ENCODE measurements at places on chromosomes 3 and 15.

DNA sequence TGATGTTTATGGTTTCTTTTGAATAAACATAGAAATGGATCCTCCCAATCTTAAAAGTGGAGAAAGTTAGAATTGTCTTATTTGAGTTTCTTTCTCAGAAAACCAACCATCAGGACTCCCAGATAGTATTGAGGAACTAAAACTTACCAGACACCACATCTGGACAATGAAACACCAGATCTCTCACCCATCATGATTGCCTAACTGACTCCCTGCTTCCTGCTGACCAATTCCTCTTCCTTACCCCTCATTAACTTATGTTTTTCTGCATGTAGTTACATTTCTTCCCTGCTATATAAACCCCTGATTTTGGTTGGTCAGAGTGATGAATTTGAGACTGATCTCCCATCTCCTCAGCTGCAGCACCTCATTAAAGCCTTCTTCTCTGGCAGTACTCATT is 242.0 kb upstream of the SETMAR start:
- DNase-seq = no peak

- no peak for DNase-seq
Observed at GRCh38 chr3:37918627-37919026, 56.9 kb downstream of the CTDSPL start.

- DNase-seq = no peak
Observed at GRCh38 chr15:77508541-77509243, 88.0 kb downstream of the HMG20A start.

DNA sequence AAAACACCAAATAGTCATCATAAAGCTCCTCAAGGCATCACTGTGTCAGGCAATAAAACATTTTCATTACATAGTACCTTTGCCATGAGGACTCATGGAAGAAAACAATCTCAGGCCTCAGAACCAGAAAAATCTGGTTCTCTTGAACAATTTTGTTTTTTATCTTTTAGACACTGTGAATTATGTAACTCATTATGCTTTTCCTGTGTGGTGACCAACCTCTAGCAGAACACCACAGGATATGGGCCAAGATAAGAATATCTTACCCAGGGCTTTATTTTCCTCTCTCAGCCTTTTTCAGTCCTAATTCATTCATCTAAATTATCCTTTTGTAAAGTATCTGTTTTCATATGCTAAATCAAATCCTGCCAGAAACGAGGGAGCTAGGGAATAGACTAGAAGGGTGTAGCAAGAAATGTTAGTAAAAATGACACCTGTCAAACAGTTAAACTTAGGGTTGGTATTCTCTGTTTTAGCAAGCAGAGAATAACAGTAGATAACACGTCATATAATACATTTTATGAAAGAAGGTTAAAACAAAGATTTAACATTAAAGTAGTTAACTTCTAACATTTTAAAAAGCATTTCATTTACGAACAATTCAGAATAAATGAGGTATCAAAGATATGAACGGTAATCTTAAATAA is 111.1 kb downstream of the FBXL22 start:
- DNase-seq = no peak

DNA sequence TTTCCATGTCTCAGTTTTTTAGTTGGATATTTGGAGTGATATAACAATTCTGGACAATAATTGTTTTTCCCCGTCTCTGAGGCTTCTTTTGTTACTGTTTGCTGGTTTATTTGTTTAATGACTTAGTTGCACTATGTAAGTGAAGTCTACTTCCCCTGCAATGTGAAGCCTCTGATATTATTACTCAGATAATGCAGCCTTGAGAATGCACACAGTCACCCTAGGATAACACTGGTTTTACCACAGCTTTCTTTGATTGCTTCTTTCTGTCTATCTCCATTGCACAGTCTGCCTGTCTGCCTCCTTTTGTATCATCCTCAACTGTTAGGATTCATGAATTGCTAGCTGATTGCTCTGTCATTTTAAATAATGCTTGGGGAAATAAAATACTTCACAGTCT is 208.7 kb upstream of the ROBO1 start:
- no peak for DNase-seq

DNA sequence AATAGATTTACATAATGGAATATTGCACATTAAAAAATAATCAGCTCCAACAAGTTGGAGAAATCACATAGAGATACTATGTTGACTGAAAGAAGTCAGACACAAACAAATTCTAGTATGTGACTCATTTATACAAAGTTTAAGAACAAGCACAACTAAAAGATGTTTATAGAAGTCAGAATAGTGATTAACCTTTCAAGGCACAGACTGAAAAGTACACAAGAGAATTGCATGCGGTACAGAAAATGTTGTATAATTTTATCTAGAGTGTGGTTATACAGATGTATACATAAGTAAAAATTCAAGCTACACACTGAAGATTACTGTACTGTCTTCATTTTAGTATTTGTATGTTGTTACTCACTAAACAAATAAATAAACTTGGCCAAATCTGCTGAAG is 19.3 kb upstream of the ATOSA start:
- no peak for DNase-seq

DNA sequence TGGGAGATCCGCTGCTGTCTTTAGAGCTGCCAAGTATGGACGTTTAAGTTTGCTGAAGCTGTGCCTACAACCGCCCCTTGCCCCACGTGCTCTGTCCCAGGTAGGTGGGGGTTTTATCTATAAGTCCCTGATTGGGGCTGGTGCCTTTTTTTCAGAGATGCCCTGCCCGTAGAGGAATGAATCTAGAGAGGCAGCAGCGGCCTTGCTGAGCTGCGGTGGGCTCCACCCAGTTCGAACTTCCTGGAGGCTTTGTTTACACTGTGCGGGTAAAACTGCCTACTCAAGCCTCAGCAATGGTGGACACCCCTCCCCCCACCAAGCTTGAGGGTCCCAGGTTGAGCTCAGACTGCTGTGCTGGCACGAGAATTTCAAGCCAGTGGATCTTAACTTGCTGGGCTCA is 83.4 kb upstream of the FGF7 start:
- DNase-seq = no peak

Measured in tongue (tissue), 3 donors.